ENCODE measurements at places on chromosomes 3 and 15. TPM values are rescaled to one million over a fixed set of nuclear protein-coding genes. Genes with fewer than 3 reads are reported as not detected.
A peak's percentile ranks its signal among the peaks of the same experiment; 100 is the strongest.

CHRNB4 gene
- polyA plus RNA-seq = not detected

DNA sequence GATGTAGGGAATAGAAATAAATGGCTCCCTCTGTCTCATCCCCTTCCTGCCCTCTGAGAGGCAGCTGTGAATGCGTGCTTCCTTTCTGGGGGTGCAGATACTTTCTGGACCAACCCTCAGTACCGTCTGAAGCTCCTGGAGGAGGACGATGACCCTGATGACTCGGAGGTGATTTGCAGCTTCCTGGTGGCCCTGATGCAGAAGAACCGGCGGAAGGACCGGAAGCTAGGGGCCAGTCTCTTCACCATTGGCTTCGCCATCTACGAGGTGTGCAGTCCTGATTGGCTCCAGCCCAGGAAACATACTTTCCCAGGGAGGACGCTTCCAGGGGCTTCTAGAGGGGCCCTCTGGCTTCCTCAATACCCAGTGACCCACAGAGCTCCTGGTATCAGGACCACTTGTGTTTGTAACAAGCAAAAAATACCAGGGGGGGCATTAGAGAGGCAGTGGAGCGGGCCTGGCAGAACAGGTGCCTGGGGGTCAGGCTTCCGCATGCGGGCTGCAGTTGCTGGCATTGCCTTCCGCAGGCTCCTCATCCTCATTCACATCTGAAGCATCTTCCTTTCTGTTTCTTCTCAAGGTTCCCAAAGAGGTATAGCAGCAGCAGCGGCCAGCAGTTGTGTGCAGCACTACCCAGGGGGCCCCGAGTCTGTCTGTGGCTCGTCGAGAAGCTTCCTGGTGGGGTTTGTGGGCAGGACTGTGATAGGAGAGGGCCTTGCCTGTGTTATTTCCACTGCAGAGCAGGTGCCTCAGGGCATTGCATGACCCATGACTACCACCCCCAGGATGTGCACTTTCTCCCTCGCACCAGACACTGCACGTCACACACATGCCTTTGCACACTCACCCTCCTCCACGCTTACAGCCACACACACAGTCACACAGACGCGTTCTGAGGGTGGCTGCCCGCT is 42.5 kb downstream of the CAPN3 start:
- no peaks in the 10 kb centered on the region for H3K4me1 ChIP-seq
- no peak overlapping the region for H3K4me3 ChIP-seq
- H3K36me3 ChIP-seq = no peaks in the 10 kb centered on the region

GRCh38 chr3:141087778-141088130 is 36.6 kb downstream of the SPSB4 start:
- no peak overlapping the region for H3K27ac ChIP-seq
- DNase-seq = peak; percentile 20
- no peaks in the 10 kb centered on the region for H3K27me3 ChIP-seq

GRCh38 chr3:77079988-77080610 is 40.2 kb downstream of the ROBO2 start:
- no peak overlapping the region for H3K4me3 ChIP-seq
- no peak overlapping the region for H3K27ac ChIP-seq
- no peaks in the 10 kb centered on the region for H3K4me1 ChIP-seq
- no peaks in the 10 kb centered on the region for H3K36me3 ChIP-seq
- no peaks in the 10 kb centered on the region for H3K27me3 ChIP-seq

DNA sequence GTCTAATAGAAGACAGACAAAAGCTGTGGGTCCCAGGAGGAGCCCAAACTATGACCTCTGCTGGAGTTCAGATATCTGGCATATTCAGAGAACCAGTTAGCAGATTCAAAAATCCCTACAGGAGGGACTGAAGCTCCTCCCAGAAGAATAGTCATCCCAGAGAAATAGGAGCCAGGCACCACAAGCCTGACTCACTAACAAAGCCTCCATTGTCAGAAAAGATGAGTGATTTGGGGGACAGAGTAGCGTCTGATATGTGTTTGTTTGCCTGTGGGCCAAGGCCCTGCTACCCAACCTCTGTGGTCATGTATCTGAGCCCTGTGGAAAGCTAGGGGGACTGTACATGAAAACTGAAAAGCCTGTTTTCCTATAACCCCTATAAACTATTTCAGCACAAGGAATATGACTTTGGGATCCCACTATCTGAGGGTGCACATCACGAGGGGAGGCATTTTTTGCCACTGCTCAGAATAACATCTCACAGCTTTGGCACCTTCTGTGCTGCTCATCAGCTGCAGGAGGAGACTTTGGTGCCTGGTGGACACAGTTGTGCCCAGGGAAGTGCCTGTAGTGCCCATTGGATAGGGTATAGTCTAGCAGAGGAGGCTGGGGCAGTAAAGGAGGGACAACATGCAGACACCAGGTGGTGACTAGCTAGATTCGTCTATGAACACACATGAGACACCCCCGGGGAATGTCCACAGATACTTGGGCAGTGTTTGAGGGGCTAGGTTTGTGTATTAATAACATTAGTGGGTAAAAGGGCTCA is 9.7 kb upstream of the LARP6 start:
- H3K4me1 ChIP-seq = no peaks in the 10 kb centered on the region
- no peaks in the 10 kb centered on the region for H3K27me3 ChIP-seq
- H3K4me3 ChIP-seq = no peak overlapping the region
- H3K27ac ChIP-seq = no peak overlapping the region
- DNase-seq = no peak

GRCh38 chr3:15310491-15311370 is 21.7 kb downstream of the SH3BP5 start:
- H3K27ac ChIP-seq = no peak overlapping the region
- no peaks in the 10 kb centered on the region for H3K27me3 ChIP-seq
- no peaks in the 10 kb centered on the region for H3K36me3 ChIP-seq
- DNase-seq = no peak

- no peaks in the 10 kb centered on the region for H3K4me1 ChIP-seq
- no peaks in the 10 kb centered on the region for H3K36me3 ChIP-seq
- H3K27me3 ChIP-seq = no peaks in the 10 kb centered on the region
- no peak for DNase-seq
- no peak overlapping the region for H3K27ac ChIP-seq
These were observed 52.7 kb upstream of the SPTSSB start for GRCh38 chr3:161423911-161424522.

DNA sequence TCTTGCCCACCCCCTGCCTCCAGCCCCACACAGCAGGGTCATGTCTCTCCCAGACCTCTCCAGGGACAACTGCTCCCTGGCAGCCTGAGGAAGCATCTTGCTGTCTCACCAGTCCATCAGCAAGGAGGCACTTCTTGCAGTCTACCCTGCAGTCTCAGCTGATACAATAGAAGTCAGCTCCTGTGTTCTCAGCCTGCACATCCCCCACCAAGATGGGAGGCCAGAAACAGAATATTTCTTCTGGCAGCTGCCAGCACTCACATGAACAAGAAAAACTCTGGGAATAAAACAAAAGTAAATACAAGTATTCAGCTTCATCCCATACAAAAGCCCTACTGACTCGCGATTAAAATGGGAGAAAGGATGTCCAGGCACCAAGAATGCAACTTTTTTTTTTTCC is 457.4 kb upstream of the PROK2 start:
- H3K4me1 ChIP-seq = peaks cover 6% of the 10 kb centered on the region
- no peak overlapping the region for H3K4me3 ChIP-seq
- no peaks in the 10 kb centered on the region for H3K36me3 ChIP-seq

- H3K4me1 ChIP-seq = peaks cover 5% of the 10 kb centered on the region
- H3K27ac ChIP-seq = no peak overlapping the region
- H3K27me3 ChIP-seq = no peaks in the 10 kb centered on the region
- peaks cover 4% of the 10 kb centered on the region for H3K36me3 ChIP-seq
These were observed 80.8 kb downstream of the RFTN1 start for GRCh38 chr3:16432714-16433113.
